ENCODE measurements at places on chromosomes 13 and 19.

DNA sequence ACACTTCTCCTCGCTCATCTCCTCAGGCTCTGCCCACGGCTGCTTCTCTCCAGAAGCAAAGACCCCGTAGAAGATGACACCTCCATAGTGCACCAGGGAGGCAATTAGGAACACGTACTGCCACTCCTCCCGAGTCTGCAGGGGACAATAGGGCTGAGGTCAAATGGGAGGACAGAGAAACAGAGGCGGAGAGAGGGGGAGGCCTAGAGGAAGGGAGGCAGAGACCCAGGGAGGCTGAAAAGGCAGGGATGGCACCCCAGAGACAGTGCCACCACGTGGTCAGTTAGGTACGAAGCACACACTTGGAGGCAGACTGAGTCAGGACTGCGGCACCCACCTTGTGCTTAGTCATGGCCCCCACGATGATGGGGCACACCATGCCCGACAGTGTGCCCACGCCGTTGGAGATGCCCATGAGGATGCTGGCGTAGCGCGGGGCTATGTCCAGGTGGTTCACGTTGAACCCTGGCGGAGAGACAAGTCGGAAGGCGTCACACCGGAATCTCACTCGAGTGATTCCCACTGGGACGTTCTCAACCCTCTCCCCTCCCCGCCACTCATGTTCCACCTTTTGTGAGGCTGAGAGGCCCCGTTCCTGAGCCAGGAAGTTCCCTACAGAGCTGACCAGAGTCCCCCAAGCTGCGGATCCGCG lies 5.6 kb downstream of the GFY start:
- DNase-seq, result no peak

GRCh38 chr13:110949628-110950027 lies 34.8 kb upstream of the ANKRD10 start:
- DNase-seq, result no peak

GRCh38 chr19:38650911-38651584 lies 3.6 kb downstream of the ACTN4 start:
- peak; percentile 61 for DNase-seq

GRCh38 chr19:44007473-44007872 lies 4.7 kb downstream of the ZNF230 start:
- DNase-seq, result no peak

GRCh38 chr13:99033814-99034213 lies 56.0 kb upstream of the DOCK9 start:
- DNase-seq, result peak; percentile 51

- DNase-seq, result no peak
Measured at GRCh38 chr19:36514012-36514612, 14.0 kb downstream of the ZNF260 start.

DNA sequence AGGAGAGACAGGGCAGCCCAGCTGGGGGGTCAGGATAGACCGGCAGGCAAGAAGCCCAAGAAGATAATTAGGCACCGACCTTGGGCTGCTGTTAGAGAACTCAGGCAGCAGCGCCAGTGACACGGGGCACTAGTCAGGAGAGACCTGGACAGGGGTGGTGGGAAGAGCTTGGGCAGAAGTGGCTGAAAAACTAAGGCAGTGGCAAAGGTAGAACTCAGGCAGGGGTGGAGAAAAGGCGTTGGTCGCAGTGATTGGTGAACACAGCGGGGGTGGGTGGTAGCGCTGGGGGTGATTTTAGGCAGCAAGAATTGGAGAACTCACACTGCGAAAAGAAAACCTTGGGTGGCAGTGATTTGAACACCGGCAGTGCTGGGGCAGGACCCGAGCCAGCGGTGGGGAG lies 4.3 kb downstream of the CCER2 start:
- no peak for DNase-seq

GRCh38 chr19:17107546-17108452 lies 32.2 kb downstream of the MYO9B start:
- peak; percentile 89 for DNase-seq

- DNase-seq, result peak; percentile 85
Measured at GRCh38 chr19:57829316-57829715, 783 bp upstream of the ZNF587B start.
